ENCODE measurements at places on chromosomes 4 and X.

- no peak for DNase-seq
These were observed 793 bp downstream of the TSPAN7 start for GRCh38 chrX:38561951-38562719.

- no peak for DNase-seq
These were observed 85.7 kb upstream of the TBL1X start for GRCh38 chrX:9378980-9379696.

DNA sequence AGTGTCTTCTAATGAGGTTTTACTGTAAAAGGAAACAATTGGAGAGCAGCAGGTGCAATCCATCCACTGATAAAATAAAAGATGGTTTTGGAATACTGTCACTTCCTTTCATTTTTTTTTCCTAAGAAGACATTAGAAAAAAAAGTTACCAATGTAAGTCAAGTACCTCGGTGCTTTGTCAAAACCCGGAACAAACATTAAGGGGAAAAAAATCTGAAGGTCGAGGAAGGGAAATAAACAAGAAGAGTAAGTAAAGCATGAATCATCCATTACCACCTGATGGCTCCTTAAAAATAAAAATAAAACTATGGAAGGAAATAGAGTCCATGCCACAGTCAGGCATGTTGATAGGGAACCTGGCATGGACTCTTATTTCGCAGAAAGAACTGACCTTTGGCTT is 15.3 kb upstream of the XPNPEP2 start:
- DNase-seq: no peak

GRCh38 chr4:628311-628741 is 3.0 kb downstream of the PDE6B start:
- no peak for DNase-seq

GRCh38 chrX:107766470-107767150 is 9.0 kb downstream of the TSC22D3 start:
- no peak for DNase-seq

- no peak for DNase-seq
These were observed 149.6 kb downstream of the INPP4B start for GRCh38 chr4:142696334-142697122.

- DNase-seq: no peak
These were observed 6.7 kb downstream of the DOCK11 start for GRCh38 chrX:118502161-118502789.

GRCh38 chr4:96056346-96056934 is 216.5 kb downstream of the PDHA2 start:
- DNase-seq: no peak

- DNase-seq: no peak
These were observed 220.4 kb upstream of the FAM47C start for GRCh38 chrX:36787752-36788151.

DNA sequence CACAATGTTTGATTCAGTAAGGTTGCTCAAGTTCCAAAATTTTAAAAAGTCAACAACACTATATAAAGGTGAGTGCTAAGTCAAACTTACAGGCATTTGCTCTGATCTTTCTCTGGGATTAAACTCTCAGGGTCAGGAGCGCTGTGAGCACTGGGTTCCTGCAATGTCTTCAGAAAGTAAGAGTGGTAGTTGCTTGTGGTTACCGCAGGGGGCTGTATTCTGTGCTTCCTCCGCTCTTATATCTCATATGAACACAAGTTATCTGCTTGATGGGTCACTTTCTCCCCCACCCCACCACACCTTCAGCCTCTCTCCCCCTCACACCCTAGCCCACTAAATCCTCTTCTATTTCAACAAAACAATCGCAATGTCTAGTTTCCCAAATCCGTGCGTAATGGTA is 116.4 kb upstream of the IGSF1 start:
- DNase-seq: no peak

DNA sequence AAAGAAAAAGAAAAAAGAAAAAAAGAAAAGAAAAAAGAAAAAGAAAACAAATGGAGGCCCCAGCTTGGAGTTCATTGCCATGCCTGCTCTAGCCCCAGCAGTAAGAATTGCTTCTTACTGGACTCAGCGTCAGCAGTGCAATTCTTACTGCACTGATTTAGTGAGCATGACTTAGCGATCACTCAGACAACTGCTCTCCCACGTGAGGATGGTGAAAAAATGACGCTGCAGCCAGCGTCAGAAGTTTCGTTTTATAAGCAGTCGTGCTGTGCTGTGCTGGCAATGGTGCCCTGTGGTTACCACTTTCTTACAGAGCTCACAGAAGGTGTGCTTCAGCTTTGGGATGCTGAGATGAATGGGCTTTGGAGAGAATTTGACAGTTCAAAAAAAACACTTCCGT is 68.3 kb upstream of the DDX3X start:
- no peak for DNase-seq

- DNase-seq: no peak
These were observed 4.2 kb upstream of the CUL4B start for GRCh38 chrX:120564925-120565324.

DNA sequence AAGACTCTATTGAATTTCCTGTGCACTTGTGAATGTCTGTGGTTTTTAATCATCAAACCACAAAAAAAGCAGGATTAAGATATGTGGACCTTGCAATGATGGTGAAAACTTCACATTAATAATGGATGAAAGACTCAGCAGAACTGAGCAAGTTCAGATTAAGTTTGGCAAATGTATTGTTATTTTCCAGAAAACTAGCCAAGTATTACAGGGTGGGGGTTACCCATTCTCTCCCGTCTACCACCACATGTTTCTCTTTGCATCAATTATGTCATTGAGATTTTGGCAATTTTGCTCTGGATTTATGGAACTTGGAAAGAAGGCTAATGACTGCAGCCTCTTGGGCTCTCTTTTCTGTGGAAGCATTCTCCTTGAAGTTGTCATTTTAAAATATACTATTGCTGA is 577.1 kb downstream of the ANKRD50 start:
- DNase-seq: no peak

DNA sequence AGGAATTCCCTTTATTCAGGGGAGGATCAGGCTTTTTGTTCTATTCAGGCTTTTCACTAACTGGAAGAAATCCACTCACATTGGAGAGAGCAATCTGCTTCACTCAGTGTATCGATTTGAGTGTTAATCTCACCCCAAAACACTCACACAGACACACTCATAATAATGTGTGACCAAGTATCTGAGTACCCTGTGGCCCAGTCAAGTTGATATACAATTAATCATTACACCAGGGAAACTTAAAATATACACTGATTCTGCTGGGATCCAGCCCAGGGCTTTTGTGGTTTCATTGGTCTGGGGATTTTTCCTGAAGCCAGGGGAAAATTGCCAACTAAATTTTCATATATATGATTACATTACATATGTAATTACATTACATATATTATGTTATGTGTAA is 44.0 kb upstream of the GATB start:
- no peak for DNase-seq

- DNase-seq: no peak
These were observed 128.4 kb upstream of the TBL1X start for GRCh38 chrX:9336456-9336855.

DNA sequence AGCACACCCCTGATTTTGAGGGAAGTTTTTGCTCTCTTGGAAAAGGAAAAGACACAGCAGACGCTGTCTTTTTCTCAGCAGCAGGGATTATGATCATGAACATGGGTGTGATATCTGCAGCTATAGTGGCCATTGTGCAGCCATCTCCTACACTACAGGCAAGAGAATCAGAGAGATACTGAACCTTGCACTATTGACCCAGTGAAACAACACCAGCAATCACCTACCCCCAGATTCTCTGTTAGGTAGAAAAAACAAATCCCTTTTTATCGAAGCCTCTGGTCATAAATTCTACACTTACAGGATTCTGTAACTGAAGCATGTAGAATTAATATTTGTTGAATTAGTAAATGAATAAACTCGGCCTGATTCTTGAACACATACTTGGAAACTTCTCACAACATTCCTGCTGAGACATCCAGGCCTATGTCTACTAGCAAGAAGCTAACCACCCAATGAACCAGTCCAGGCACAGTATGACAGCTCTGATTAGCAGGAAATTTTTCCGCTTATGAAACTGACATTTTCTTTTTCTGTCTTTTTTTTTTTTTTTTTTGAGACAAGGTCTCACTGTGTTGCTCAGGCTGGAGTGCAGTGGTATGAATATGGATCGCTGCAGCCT is 5.0 kb upstream of the AFAP1 start:
- no peak for DNase-seq

DNA sequence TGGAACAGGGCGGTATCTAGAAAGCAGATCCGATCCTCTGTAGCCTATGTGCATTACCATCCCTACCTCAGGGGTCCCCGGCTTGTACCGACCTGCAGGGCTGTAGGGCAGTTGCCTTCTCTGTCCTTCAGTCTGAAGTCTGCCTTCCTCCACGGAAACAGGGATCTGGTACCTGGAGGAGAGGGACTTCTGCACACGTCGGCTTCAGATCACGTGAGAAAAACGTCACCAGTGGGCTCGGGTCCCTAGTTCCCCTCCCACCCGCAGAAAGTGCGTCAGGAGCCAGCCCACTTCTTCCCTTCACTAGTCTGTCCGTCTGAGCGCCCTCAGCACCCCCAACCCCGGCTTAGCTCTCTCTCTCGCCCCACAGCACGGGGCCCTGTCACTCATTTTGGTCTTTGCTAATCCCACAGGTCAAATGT is at the start of gene TCEAL5:
TSS of gene TCEAL5 (minus strand) at position 170 of the 422 bp plus-strand sequence. CDS start 2,187 bp downstream, outside the sequence.
- no peak for DNase-seq

- no peak for DNase-seq
These were observed 67.8 kb downstream of the REPS2 start for GRCh38 chrX:17014216-17014615.

DNA sequence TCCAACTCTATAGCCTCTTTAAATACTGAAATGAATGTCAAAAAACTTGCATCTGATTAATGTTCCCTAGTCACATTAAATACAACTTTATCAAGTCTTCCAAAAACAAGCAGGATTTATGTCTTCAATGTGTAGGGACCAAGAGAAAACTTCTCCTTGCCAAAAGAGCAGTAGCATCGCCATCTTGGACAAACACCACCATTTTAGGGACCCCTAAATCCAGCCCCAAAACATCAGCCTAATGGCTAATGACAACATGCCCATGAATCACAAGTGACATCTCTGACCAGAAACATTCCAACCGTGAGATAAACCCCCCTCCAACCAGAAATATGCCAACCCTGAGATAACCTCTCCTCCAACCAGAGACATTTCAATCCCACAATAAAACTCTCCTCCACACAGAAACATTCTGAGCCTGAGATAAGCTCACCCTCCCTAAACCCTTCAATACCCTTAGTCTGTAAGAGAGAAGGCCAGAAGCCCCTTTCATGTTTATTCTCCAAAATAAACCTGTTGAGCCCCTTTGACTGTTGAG is 697.4 kb downstream of the TRAM1L1 start:
- no peak for DNase-seq

- DNase-seq: no peak
These were observed 860.3 kb upstream of the NDST4 start for GRCh38 chr4:115973768-115974167.

- no peak for DNase-seq
These were observed 200.9 kb downstream of the MAD2L1 start for GRCh38 chr4:119865789-119866188.

- peak; percentile 1 for DNase-seq
These were observed 190.3 kb downstream of the DHX15 start for GRCh38 chr4:24394041-24394440.

GRCh38 chr4:17846266-17846665 is 35.5 kb downstream of the NCAPG start:
- no peak for DNase-seq

GRCh38 chr4:38188631-38189101 is 228.5 kb downstream of the PTTG2 start:
- no peak for DNase-seq

DNA sequence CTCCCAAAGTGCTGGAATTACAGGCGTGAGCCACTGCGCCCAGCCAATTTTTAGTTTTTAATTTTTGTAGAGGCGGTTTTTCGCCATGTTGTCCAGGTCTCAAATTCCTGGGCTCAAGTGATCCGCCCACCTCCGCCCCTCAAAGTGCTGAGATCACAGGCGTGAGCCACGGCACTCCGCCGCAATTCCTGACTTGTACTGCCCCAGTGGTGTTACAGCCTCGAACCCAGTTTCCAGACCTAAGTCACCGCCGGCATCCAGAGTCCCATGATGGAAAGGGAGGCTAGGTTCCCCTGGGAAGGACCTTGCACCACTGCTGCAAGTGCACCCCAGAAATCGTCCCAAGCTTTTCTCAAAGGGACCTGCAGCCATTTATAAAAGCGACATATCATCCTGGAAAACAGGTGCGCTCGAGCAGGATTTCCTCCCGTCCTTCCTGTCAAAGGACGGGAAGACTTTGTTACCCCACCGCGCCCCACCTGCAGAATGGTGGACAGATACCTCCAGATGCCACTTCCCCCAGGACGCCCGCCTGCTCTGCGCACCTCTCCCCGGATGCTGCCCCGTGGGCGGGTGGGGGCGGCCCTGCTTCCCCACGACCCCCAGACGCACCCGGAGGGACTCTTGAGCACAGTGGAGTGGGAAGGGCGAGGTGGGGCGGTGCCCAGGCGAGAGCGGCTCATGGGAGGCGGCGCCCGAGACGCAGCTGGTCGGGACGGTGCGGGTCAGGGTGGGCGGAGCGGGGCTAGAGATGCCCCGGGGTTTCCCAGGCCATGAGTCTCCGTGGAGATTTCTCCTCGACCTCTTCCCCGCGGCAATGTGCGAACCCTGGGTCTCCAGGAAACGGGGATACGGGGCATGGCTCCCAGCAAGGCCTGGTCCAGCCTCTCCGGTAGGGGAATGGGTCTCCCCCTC is 947 bp upstream of the RPL10 start:
- DNase-seq: no peak

DNA sequence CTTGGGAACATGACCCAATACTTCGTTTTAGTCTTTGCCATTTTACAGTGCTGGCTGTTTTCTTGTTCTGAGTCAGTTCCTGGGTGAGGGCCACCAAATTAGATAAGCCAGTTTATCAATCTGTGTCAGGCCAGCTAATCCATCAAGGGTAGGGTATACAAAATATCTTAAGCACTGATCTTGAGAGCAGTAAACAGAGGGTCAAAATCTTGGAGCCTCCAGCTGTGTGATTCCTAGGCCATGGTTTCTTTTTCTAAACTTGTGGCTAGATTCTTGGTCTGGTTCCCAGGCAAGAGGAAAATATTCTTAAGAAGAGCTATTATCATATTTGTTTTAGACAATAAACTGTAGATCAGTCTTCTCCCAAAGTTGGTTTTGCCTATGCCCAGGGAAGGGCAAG is 1396.6 kb upstream of the PABPC4L start:
- no peak for DNase-seq

- DNase-seq: no peak
These were observed 35.2 kb downstream of the ABLIM2 start for GRCh38 chr4:8123389-8123788.

GRCh38 chrX:20197641-20198210 is 56.1 kb upstream of the EIF1AX start:
- no peak for DNase-seq

DNA sequence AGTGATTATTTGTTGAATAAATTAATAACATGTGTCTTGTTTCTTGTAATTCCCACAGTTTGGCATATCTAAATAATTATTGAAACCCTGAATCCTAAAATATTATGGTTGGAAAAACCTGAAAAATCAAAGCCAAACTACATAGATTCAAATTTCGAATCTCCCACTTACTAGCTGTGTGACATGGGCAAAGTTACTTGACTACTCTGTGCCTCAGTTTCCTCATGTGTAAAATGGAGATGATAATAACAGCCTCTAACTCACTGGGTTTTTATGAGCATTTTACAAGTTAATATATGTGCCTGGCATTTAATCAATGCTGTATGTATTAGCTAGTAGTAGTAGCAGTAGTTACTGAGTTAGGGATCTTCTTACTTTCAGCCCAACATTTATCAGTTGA is 34.6 kb upstream of the BRS3 start:
- DNase-seq: no peak

GRCh38 chrX:140273921-140274320 is 230.9 kb downstream of the SOX3 start:
- no peak for DNase-seq

- no peak for DNase-seq
These were observed 39.4 kb upstream of the DDX60 start for GRCh38 chr4:168357941-168358340.

All from BJ (cell line).